ENCODE measurements at places on chromosomes 5 and 9.
A peak's percentile ranks its signal among the peaks of the same experiment; 100 is the strongest.

DNA sequence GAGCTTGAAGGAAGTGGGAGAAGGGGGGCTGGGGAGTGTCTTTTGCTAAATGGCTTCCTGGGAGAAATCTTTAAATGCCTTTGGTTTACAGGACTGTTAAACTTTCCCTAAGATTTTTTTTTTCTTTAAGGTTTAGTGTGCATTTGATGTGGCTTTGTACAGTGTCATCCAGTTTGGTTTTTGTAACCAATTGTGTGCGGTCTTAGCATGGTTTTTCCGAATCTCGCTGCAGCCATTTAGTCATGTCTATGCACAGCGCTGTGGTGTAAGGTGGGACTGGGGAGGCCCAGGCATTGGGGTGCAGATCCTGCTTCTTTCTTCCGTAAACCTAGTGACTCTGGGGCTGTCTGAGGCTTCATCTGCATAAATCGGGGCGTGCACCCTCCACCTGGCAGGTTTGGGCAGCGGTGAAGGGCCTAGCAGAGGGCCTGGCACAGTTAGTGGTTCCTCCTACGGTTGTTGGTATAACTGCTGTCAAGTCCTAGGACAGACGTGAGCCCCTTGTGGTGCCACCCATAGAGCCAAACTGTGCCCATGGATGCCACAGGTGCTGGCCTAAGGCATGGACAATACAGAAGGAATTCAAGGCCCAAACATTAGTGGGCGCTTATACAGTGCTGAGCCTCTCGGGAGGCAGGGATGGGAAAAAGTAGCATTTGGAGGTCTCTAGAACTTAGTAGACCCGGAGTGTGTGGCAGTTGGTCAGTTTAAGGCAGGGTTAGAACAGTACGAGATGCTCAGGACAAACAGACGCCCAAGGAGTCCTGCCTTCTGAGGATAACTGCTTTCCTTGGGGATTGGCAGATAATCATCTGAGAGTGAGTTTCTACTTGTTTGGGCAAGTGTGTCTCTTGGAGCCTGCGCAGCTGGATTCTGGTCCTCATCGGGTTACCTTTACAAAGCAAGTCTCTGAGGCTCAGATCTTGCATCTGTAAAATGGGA lies 1.5 kb downstream of the PRRC2B start:
- no peak for DNase-seq

GRCh38 chr9:112890106-112891081 lies at the start of gene SLC46A2:
Gene SLC46A2 (minus strand): TSS chr9:112890876. CDS start chr9:112890681, 195 bp downstream.
- DNase-seq = no peak

DNA sequence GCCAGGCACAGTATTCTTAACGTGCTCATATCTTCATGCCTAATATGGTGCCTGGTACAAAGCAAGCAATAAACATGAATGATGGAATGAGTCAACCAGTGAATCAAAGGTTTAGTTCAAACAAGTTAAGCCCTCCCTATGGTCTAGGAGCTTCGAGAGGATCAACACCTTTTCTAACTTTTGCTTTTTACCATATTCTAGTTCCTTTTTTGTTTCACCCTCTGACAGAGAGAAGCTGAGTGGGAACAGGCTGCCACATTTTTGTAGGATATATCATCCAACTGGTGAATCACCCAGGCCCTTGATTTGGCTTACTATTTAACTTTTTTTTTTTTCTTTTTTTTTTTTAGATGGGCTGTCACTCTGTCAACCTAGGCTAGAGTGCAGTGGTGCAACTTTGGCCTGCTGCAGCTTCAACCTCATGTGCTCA lies 39.3 kb upstream of the TNC start:
- no peak for DNase-seq

- DNase-seq = no peak
Observed at GRCh38 chr5:2519153-2519552, 232.3 kb downstream of the IRX2 start.

DNA sequence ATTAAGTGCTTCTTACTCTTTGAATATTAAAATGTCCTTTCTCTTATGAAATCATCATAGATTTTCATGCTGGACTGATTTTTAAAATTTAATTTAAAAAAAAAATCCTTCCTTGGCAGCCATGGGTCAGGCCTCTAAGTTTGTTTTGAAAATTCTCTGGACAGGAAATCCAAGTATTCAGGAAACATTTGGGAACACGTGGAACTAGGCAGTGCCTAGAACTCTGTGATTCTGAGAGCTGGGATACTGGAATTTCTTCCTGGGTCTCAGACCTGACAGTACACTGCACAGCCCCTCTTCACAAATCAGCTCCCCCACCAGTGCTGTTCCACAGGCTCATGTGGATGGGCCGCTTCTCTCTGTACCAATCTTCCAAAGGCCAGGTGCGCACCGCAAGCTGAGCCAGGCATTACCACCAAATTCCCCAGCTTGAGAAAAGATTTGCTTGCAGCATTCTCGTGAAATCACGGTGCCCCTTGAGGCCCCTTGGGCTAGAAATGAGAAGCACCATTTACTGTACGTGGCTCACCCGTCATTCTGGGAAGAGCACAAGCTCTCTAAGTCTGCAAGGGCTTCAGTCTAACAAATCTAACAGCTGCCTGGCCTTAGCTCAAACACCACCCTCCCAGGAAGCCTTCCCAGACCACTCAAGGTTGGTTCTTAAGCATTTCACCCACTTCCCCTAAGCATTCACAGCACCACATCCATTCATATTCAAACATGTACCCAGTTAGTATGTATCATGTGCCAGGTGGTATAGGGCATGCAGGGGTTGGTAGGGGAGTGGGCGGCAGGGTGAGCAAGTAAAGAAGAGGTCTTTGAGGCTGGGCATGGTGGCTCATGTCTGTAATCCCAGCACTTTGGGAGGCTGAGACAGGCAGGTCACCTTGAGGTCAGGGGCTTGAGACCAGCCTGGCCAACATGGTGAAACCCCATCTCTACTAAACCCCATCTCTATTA lies 26.5 kb downstream of the B4GALT1 start:
- no peak for DNase-seq

DNA sequence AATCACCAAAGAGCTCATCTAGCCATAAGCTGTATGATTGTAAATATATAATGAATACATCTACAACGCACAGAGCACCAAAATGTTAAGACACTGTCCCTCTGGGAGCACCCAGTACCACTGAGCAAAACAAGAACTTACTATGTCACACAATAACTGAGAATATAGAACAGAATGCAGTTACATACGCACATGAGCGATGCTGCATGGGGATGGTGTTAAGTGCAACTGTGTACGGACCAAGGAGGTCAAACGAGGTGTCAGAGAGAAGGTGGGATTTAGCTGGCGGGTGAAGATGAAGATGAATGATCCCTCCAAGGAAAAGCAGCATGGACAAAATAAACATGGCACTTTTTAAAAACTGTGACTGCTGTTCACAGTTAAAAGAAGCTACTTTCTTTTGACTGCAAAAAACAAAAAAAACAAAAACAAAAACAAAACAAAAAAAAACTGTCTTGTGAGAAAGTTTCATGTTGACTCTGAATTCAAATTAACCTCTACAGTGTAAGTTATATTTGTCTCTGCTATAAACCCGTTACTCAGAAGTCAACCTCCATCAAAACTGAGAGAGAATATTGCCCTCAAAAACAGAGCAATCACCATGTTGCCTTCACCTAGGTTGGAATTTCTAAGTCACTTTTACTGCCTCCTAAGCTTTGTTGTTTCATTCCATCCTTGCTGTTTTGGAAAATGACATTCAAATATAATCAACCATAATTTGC lies 169.6 kb upstream of the GNA14 start:
- no peak for DNase-seq

- no peak for DNase-seq
Observed at GRCh38 chr5:180806351-180807011, 3.9 kb upstream of the MGAT1 start.

DNA sequence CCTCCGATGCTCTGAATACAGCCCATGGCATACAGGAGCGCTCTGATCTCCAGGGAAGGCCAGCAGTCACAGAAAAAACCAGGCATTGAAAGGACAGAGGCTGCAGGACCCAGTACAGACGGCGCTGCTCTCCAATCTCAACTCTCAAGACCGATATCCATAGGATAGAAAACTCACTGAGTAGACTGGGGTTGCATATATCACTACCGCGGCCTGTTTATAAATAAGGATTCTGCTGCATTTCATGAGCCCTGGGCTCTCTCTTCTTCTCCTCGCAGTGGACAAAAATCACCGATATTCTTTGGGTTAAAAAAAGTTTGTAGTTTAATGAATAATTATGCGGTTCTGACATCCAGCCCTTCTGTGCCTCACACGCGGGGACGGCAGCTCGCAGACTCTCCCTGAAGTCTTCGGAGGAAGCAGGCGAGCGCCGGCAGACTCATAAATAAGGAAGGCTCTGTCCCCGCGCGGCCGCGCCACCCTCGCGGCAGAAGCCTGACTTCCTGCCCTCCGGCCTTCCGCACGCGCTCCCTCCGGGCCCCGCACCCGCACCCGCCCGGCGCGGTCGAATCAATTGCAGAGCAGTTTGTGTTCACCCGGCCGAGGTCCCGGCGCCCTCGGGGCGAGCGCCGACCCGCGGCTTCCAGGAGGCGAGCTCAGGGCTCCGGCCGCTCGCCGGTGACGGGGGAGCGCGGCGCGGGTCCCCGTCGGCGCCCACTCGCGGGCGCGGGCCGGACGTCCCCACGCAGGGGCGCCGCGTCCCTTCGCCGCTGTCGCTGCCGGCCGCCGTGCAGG lies at the start of gene FAM78A:
FAM78A (minus strand) TSS at position 417 of the 795 bp plus-strand sequence; CDS start at position 86, 331 bp downstream.
- DNase-seq = no peak

GRCh38 chr5:9790276-9790675 lies 160.1 kb upstream of the TAS2R1 start:
- no peak for DNase-seq

DNA sequence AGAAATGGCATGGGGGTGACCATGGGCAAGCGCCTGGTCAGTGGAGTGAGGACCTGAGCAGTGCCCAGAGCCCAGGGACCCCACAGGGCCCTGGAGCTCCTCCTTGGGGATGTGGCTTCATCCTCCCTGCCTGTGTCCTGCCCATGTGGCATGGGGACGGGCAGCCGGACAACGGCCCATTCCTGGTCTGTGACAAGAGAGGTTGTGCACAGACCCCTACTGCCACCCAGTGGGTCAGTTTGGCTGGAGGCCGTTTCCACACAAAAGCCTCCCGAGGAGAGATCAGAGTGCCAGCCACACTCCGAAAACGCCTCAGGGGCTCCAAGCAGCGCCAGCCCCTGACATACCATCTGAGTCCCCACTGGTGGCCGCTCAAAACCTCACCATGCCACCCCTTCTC lies 19.8 kb downstream of the SLC6A18 start:
- DNase-seq = no peak

DNA sequence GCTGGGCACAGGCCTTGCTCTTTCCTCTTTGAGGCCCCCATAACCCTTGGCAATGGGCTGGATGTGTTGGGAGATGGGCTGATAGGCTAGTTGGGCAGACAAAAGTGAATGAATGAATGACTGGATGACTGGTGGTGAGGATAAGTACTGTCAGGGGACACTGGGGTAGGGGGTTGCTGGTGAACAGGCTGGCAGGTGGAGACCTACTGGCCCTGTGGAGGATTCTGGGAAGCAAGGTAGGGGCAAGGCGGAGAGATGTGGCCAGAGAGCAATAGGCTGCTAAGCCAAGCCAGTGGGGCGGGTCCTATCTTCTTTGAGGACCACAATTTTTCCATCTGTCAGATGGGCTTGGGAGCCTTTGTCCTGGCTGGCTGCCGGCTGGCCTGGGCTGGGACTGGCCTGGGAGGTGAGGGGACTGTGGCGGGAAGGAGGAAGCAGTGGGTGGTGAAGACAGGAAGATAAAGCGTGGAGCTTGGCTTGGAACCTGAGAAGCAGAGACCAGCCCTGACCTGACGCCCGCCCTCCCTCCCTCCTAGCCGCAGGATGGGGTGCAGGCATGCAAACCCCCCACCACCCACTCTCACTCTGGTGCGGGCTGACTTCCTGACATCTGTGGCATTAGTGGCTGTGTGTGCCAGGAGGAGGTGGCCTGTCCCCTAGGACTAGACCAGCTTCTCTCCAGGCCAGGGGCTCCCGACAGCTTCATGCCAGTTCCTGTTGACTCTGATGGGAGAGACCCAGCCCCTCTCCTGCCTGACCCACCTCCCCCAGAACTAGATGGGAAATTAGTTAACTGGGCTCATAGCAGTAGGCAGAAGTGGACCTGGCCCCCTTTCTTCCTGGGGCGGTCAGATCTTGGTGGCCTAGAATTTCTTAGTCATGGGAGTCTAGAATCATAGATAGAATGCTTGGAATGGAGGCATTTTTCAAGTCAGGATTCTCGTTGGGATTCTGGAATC lies 9.5 kb downstream of the CXXC5 start:
- DNase-seq = no peak

DNA sequence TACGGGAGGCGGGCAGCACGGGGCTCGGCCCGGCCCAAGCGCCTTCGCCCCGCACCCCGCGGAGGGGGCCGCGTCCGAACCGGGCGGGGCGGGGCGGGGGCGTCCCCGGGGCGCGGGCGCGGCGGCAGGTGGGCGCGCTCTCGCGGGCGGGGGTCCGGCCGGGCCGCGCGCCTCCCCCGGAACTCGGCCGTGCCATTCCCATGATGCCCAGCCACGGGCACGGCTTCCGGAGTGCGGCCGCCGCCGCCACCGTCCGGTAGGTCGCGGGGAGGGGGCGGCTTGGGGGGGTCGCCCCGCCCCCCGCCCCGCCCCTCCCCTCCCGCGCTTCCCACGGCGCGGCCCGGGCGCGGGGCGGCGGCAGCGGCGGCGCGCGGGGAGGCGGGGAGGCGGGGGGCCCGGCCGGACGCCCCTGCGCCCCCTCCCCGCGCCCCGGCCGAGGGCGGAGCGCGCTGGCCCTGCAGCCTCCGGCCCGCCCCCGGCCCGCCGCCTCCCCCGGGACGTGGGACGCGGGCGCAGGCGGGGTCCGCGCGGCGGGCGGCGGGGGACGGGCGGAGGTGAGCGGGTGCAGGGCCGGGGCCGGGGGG lies at the start of gene PPP1R26:
PPP1R26 (plus strand) TSS at position 314 of the 584 bp plus-strand sequence. CDS start 4,729 bp downstream, outside the sequence.
- no peak for DNase-seq

- DNase-seq = no peak
Observed at GRCh38 chr9:13411791-13412190, 132.3 kb upstream of the MPDZ start.

DNA sequence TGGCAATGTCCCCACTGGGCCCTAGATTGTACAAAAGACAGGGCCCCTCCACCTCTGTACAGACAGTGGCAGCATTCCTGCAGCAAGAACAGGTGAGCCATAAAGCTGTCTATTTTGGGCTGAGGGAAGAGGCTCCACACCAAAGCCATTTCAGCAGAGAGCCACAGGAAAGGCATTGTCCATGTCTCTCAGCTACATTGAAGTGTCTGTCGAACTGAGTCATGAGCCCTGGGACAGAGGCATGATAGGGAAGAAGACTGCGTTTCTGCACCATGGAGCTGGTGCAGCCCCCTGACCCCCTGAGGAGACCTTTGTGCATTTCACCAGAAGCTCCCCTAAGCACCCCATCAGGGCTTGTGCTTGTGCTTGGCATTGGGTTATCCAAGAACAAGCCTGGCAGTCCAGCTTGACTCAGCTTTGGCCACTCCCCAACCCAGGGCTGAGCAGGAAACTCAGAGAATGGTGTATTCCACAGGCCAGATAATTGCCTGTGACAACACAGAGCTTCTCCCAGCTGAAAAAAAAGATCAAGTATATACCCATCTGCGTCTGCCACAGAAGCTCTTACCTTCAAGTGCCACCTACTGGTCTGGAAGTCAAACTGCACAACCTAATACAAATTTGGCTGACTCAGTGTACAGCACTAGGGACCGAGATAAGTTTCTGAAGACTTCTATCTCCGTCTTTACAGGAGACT lies 5.9 kb upstream of the FRMD3 start:
- DNase-seq = peak; percentile 46

GRCh38 chr9:127086771-127087170 lies 35.7 kb downstream of the ANGPTL2 start:
- DNase-seq = no peak

All from NCI-H510A (cell line).